T follicular helper cell (primary cell): ENCODE measurements at places on chromosomes 4 and X.

GRCh38 chr4:144288011-144288903 is 147.7 kb upstream of the GYPA start:
- no peak for DNase-seq

- DNase-seq = no peak
Observed at GRCh38 chr4:127548990-127549925, 83.5 kb upstream of the INTU start.

DNA sequence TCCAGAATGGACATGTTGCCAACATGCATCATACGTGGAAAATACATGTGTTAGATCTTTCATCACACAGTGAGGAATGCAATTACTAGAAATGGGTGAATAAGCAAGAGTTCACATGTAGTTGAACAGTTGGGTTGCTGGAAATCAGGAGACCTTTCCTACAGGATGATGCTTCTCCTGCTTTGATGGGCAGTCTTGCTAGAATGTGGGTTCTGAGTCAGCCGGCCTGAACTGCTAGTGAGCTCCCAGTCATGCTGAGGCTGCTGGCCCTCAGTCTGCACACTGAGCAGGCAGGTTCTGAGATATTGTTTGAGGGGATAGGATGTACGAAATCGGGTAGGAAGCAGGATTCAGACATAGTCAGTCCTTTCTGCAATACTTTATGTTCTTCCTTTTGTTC is 20.2 kb downstream of the MSL3 start:
- no peak for DNase-seq

DNA sequence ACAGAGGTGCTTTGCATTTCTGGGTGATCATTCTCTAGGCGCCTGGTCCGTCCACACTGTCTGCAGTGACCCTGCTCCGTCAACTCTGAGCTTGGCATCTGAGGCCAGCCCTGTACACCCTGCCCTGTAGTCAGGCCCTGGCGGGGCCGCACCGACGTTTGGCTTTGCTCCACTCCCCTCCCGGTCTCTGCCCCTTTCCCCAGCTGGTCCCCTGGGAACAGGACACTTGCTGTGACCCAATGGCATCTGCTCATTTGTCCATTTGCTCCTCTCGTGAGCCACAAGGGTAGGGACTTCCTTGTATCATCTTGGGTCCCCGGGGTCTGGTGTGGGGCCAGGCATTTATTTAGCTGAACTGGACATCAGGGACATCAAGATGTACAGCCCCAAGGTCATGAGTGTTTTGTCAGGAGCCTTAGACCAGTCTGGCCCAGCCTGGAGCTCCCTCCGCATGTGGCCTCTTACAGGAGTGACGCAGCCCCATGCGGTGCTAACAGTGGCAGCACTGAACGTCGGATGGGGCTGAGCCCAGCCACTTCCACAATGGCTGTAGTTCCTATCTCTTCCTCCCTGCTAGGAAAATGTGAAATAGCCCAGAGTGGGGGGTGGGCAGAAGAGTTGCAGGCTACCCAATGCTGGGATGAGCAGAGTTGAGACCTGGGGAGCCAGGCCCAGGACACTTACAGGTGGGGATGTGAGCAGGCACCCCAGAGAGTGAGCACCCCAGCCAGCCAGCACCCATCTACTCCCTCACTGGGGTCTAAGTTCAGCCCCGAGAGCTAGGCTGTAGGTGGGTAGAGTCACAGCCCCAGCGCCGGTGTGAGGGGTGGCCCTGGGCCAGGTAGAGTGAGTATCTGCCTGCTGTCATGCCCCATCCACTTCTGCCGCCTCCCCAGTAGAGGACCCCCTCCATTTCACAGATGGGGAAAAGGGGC is 2.0 kb upstream of the SH3BP2 start:
- DNase-seq = no peak

- DNase-seq = no peak
Observed at GRCh38 chr4:6258741-6259140, 10.9 kb upstream of the WFS1 start.

- no peak for DNase-seq
Observed at GRCh38 chrX:40733706-40734105, 1.6 kb downstream of the MED14 start.

GRCh38 chr4:176971576-176972115 is 178.9 kb upstream of the VEGFC start:
- DNase-seq = no peak

GRCh38 chr4:65893957-65894755 is 223.9 kb upstream of the EPHA5 start:
- DNase-seq = no peak

- no peak for DNase-seq
Observed at GRCh38 chr4:123463869-123464268, 67.3 kb downstream of the SPRY1 start.

GRCh38 chr4:167020410-167020809 is 213.9 kb downstream of the SPOCK3 start:
- DNase-seq = no peak

- DNase-seq = no peak
Observed at GRCh38 chr4:77073106-77073809, 2.5 kb downstream of the CCNI start.

DNA sequence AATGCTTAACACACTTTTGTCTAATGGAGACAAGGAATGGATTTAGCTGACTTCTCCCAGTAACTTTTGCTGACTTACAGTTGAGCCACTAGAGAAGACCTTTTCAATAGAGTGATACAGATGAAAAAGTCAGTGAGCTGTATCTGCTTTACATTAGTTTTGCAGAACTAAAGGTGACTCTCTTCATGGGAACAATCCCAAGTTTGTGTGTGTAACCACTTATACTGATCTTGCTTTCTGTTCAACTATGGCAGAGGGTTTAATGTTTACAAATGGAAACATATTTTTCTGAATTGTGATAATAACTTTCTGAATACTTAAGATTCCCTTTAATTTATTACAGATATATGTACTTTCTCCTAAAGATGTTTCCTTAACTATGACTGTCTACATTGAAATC is 182.6 kb upstream of the PUDP start:
- DNase-seq = no peak

DNA sequence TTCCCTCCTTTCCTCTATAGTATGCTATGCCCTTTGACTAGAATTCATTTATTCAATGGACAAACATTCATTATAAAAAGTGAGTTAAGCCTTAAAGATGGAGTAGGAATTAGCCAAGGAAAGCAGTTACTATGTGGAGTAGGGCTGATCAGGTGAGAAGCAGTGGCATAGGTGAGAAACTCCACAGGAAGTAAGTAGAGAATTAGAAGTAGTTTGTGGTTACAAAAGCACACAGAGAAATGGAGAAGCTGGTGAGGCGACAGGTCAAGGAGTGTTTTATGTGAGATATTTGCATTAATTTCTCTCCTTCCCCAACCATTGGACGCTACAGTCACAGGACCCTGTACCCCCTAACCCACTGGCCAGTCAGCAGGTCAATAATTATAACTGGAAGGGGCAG is 30.6 kb downstream of the SETD7 start:
- DNase-seq = no peak

DNA sequence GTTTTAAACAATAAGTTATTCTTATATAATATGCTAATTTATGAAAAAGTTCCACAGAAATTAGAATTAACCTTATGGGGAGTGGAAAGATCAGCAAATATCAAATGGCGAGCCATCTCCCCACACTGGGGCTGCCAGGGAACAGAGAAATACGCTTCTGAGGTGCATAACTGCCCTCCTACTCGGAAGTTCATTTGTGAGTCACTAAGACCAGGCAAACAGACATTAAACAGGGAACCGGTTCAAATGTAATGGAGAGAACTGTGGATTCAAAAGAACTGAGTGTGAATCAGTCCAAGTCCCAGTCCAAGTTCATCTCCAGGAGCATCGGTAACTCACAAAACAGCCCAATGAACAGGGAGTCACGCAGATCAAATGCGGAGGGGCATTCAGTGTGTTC is 11.4 kb upstream of the S100G start:
- DNase-seq = no peak

DNA sequence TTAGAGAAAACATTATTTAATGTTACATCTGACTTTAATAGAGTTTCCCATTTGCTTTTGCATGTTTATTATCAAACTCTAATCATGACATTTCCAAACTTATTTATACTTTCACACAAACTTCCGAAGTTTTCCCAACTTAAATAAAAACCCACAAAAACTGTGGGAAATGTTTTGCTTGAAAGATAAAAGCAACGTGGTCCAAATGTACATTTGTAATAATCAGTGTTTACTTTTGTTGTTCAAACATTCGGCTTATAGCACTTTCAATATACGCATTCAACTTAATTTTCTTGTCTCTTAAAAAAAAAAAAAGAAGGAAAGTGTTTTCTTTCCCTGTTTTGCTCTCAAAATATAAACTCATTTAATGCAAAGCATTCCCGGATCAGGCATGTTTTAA is 51.0 kb downstream of the STX18 start:
- DNase-seq = no peak

DNA sequence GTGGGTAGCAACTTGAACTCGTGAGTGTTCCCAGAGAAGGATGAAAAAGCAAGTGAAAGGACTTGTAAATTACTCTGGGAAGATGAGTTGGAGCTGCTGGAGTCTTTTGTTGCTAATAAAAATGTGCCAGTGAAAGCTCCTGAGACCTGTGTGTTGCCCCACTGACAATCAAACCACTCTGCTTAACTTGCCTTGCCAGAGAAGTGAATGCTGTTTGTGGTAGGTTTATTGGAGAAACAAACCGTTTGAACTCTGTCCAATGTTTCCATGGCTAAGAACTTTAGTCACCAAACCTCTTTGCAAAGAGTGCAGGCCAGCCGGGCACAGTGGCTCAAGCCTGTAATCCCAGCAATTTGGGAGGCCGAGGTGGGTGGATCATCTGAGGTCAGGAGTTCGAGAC is 586.9 kb downstream of the PCDH7 start:
- DNase-seq = no peak

DNA sequence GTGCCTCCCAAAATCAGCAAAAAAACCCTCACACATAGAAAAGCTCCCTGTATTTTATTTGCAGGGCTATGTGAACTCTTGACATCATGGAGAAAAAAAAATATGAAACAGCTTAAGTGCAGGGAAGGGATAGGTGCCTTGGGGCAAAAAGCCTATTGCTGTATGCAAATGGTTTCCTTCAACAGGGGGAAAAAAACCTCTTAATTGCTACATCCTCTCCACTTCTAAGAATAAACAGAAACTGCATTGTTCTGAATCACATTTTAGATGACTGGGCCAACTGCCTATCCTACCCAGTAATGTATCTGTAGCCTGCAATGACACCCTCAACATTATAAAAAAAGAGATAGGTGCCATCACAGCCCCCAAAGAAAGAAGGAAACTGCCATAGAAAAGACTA is 229.4 kb upstream of the GALNTL6 start:
- DNase-seq = no peak

- DNase-seq = no peak
Observed at GRCh38 chr4:20043991-20044390, 207.7 kb upstream of the SLIT2 start.

GRCh38 chrX:23631136-23631535 is 36.2 kb upstream of the PRDX4 start:
- no peak for DNase-seq

DNA sequence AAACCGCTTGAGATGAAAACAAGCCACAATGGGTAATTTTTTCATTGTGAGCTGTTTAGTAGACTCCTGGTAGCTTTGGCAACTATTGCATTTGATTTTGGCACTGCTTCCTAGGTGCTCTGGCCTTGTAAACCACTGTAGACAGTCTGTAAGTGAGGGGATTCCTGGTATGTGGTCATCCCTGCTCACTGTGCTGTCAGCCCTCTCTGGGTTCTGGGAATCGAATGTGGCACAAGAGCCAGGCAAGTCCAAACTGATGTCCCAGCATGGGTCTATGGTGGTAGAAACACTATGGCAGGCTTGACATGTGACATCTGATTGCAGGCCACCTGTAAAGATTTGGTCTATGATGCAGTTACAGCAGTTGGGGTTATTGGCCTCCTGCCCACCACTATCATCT is 2.5 kb downstream of the USP51 start:
- DNase-seq = no peak

- no peak for DNase-seq
Observed at GRCh38 chrX:151999813-152000212, 25.3 kb upstream of the GABRE start.

- no peak for DNase-seq
Observed at GRCh38 chr4:150005537-150005936, 72.7 kb upstream of the DCLK2 start.

DNA sequence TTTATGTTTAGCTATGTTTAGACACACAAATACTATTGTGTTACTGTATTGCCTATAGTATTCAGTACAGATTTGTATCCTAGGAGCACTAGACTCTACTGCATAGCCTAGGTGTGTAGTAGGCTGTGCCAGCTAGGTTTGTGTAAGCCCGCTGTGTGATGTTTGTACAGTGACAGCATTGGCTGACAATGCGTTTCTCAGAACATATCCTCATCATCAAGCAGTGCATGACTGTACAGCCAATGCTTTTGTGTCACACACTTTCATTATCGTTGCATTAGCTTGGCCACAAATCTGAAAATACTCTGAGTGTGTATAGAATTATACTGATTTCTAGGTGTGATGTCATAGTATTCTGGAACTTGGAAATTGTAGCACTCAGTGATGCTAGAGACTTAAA is 63.4 kb downstream of the CLDN34 start:
- DNase-seq = no peak

DNA sequence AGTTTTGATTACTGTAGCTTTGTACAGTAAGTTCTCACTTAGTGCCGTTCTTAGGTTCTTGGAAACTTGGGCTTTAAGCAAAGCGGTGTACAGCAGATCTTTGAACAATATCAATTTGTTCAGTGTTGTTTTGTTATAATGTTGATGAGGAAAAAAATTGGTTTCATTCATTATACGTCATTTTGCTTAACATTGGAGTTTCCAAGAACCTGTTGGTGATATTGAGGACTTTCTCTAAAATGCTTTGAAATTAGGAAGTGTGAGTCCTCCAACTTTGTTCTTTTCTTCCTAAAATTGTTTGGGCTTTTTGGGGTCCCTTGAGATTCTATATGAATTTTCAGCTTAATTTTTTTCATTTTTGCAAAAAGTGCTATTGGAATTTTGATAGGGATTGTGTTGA is 49.1 kb downstream of the STAG2 start:
- DNase-seq = no peak
